Stimulated activated naive CD8-positive, alpha-beta T cell treated with anti-CD3 and anti-CD28 coated beads, Interleukin-15, amount 100 ng/mL, for 72 hours (primary cell): ENCODE measurements at places on chromosomes 1 and 21.

DNA sequence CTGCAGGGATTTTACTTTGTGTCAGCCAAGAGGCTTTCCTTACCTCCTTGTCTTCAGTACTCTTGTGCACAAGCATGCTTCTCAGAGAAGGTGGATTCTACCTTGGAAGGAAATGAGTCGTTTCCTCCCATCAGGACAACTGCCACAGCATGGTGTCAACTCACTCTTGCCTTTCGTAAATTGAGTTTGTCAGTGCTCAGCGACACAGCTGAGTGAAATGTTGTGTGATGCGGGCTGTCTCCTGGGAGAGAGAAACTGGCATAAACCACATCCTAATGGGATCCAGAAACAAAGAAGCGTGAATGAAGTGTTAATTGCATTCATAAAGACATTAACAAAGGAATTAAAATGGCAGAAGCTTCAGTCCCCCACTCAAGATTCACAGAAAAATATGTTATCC is 51.5 kb upstream of the SLC22A15 start:
- no peak for DNase-seq

DNA sequence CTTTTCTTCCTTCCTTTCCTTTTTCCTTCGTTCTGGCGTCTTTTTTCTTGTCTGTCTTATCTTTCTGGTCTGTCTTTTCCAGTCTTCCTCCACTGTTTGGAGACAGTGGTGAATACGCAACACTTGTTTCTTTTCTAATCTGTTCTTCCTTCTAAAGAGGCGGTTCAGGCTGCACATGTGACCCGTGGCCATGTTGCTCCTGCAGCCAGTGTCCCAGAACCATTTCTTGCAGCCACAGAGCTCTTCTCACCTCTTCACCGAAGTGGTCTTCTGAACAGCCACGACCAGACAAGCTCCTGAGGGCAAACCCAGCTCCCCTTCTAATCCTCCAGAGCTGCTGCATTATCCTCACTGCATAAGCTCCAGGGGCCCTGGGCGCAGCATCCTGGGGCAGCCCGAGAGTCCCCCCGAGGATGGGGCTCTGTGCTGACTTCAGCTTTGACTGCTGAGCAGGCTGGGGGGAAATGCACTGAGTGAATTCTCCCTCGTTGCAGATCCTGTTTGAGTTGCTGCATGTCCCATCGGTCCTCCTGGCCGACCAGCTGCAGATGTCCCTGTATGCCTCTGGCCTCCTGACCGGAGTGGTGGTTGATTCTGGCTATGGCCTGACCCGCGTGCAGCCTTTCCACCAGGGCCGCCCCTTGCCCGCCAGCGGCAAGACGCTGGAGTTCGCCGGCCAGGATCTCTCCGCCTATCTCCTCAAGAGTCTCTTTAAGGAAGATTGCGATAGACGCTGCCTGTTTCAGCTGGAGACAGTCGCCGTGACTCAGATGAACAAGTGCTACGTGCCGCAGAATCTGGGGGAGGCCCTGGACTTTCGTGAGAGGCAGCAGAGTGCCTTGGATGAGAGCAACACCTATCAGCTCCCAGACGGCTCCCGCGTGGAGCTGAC is 70.4 kb downstream of the ACTL8 start:
- no peak for DNase-seq

DNA sequence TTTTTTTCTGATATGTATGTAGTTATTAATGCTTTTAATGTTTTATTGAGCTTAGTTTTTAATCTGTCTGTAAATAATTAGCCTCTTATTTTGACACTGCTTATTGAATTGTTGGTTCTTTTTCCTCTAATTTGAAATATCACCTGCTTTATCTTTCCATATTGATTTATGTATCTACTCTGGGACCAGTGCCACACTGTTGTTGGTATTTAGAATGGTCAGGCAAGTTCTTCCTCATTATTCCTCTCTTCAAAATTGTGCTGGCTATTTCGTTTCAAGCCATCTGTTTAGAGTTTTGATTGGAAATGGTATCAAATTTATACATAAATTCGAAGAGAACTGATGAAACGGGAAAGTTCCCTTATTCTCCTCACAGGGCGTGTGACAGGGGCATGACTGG is 96.8 kb upstream of the APP start:
- no peak for DNase-seq

DNA sequence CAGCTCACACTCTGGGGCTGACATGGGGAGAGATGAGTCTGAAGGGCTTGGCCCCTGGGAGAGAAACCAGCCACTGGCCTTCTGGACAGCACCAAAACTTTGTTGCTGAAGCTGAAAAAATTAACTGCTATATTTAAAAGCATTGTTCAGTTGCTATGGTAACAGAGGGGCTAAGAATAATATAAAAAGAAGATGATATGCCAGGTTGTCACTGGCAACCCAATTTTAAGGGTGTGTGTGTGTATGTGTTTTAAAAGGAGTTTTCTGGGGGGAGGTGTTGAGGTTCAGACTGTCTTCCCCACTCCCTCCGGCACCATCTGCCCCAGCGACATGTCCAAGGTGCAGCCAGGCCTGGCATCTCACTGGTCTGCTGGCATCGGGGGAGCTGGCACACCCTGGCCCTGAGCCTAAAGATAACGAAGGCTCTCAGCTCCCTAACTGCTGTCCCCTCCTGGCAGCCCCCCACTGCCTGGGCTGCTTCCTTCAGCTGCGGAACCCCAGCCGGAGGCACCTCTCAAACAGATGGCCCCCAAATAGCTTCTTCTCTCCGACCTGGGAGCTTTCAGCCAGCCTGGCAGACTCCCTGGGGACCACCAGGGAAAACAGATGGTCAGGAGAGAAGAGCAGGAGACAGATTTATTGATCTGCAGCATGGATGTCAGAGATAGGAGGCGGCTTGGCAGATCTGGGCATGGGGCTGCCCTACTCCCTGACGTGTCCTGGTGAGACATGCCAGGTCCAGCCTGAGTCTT is 203.9 kb downstream of the HIVEP3 start:
- no peak for DNase-seq

DNA sequence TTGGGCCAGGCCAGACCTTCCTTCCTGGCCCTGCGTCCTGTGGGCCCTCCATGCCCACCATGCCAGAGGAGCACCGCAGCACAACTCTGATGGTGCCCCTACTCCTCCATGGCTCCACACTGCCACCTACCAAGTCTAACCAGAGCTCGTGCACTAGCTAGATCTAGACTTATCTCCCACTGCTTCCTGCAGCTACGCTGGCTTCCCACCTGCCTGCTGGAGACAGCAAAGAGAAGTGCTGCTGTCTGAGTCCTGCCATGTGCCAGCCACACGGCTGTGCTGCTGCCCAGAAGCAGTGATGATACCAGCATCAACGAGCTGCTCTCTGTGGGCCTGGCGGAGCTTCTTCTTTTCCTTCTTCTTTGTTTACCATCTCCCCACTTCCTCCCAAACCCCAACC is 4.5 kb downstream of the GUCA2B start:
- DNase-seq = no peak

DNA sequence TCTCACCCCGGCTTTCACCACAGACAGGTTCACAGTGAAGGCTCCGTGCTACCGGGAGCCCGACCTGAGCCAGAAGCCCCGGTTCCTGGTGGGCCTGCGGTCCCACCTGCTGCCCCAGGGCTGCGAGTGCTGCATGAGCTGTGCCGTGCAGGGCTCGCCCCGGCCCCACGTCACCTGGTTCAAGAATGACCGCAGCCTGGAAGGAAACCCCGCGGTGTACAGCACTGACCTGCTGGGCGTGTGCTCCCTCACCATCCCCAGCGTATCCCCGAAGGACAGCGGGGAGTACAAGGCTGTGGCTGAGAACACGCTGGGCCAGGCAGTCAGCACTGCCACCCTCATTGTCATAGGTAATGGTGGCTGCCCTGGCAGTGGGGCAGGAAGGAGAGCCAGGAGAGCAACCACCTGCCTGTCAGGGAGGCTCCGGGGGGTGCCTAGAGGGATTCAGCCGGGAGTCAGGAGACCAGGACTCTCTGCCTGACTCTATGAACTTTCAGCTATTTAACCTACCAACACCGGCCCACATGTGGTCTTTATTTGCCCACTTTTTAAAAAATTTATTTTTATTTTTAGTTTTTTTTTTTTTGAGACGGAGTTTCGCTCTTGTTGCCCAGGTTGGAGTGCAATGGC is 36.4 kb downstream of the IGFN1 start:
- peak; percentile 0 for DNase-seq

GRCh38 chr1:154847891-154848290 is 22.2 kb downstream of the KCNN3 start:
- DNase-seq = no peak
